Right atrium auricular region (tissue), 2 donors: ENCODE measurements at places on chromosomes 6 and 20. TPM values are rescaled to one million over a fixed set of nuclear protein-coding genes. Genes with fewer than 3 reads are reported as not detected.

BFSP1 gene
- total RNA-seq = 1.3 TPM

GRCh38 chr6:133012774-133013173 is 198.4 kb downstream of the RPS12 start:
- no peak for DNase-seq

GRCh38 chr20:4791121-4791520 is 69.4 kb downstream of the PRND start:
- no peak for DNase-seq

- no peak for DNase-seq
Measured at GRCh38 chr6:88814909-88815308, 148.5 kb downstream of the RNGTT start.

DNA sequence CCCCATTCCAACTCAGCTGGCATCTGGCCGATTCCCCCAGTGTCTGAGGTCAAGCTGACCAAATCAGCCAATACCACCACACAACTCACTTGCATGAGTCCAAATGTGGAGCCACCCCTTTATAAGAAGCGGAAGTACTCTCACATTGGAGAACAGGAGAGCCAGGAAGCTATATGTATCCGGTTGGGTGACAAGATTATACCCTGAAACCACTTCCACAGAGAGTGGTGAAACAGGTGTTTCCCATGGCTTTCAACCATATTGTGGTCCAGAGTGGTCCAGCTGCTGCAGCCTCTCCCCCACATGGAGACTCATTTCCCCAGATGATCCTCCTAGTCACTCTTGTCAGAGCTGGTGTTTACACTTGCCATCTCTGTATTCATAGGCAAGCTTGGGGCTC is 24.0 kb upstream of the SERINC1 start:
- no peak for DNase-seq

DNA sequence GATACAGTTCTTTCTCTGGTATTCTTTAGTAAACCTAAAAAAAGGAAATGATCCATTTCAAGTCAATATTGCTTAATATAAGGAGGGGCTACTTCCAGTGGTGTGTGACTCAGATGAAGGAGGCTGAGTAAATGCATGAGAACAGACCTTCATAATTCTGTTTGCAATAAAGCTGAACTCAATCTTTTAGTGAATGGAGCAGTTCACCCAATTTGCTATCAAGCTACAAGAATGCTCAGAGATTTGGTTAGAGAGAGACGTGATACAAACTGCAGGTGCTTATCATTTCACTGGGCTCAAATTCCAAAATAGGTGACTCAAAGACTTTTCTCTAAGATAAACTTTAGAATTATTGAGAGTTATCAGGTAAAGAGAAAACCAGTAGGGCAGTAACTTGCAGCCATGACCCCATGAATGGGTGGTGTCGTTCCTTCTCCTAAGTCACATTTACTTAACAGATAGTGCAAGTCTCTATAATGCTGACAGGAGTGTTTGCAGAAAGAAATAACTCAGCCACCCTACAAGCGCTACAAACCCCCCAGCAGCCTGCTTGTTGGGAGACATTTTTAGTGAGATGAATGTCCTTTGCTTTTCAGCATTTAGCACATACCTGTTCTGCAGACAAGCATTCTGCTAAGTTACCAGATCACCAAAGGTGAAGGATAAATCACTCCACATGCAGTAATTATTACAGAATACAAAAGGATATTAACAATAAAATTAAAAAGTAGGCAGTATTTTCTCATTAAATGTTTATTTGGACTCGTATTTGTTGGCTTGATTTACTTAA is 16.4 kb upstream of the BLOC1S5 start:
- no peak for DNase-seq

DNA sequence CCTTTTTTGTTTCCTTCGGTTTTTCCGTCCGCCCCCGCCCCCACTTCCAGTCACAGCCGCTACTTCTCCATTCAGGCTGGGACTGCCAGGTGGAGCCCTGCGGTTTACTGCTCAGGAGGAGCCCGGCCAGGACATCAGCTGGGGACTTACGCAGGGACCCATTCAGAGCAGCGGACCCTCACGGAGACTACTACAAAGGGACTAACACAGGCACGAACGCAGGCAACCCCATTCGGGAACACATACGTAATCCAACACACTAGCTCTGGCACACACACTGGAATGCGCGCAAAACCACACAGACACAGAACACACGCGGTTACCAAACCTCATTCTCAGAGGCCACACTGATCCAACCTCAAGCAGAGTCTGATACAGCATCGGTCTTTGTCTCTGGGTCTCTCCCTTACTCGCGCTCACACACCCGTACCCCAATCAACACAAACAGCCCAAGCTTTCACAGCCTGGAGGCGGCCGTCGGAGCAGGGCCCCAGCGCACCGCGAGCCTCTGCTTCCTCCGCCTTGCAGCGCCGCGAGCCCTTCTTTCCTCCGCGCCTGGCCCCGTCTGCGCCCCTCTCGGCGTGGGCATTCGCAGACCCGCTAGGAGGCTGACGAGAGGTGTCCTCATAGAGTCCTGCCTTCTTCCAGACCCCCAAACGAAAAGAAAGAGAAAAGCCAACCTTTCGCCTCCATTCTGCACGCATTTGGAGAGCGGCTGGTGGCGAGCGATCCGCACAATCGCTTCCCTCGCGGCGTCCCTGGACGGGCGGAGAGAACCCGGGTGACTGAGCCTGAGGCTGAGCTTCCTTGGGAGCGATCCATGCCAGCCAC is 1.1 kb upstream of the SLC32A1 start:
- no peak for DNase-seq

- DNase-seq = no peak
Measured at GRCh38 chr20:32635764-32636163, 38.0 kb downstream of the C20orf203 start.

DNA sequence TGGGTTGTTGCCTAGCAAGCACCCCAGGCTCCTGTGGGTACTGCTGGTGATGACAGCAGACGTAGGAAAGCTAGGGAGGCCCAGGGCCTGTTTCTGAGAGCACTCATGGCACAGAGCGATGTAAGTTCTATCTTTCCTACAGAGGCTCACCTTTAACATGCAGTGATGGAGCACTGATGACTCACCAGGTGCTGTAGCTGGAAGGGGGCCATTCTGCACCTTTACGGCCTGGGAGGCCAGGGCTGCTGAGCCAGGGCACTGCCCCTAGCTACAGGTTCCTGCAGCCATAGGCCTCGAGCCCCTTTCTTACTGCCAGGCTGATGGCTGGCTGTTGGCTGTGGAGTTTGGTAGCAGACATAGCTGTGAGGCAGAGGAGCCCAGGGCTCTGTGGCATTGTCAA is 31.1 kb upstream of the GPR6 start:
- DNase-seq = no peak

OPRM1 gene
- not detected for total RNA-seq

RNF5 gene
- 104 TPM for total RNA-seq

- no peak for DNase-seq
Measured at GRCh38 chr20:22389836-22390542, 194.4 kb downstream of the FOXA2 start.

DNA sequence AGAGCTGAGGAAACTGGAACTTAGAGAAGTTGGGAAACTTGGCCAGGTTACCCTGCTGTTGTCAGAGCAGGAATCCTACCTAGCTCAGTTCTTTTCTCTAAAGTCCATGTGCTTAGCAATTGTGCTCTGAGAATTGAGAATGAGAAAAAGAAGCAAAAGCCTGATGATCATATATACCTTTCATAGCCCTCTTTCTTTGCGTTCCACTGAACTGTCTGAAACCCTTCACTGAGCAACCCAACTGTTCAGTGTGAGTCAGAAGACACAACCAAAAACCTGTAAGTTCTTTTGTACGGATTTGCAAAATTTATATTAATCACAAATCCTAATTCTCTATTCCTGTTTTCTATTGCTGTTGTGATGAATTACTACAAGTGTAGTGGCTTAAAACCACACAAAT is 80.6 kb downstream of the PHF3 start:
- DNase-seq = no peak

LRRC1 gene
- 5.3 TPM for total RNA-seq

SIRPB1 gene
- total RNA-seq = 3.7 TPM

GRM4 gene
- not detected for total RNA-seq

PRL gene
- not detected for total RNA-seq

- DNase-seq = no peak
Measured at GRCh38 chr20:62051144-62051543, 14.5 kb downstream of the TAF4 start.

- DNase-seq = no peak
Measured at GRCh38 chr6:37347670-37348111, 6.1 kb upstream of the RNF8 start.

GRCh38 chr20:49724408-49725223 is 10.9 kb upstream of the B4GALT5 start:
- DNase-seq = peak; percentile 66

DNA sequence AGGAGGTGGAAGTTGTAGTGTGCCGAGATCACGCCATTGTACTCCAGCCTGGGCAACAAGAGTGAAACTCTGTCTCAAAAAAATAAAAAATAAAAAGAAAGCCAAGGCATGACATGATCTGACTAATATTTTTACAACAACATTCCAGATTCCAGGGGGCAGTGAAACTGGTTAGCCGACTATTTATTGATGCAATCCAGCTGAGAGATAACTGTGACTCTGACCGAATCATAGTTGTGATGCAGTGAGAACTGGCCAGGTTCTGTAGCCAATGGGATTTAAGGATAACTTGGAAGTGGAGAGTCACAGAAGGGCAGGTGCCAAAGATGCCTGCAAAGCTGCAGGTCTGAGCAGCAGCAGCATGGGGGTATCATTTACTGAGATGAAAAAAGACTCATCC is 82.9 kb upstream of the TSHZ2 start:
- DNase-seq = no peak

DNA sequence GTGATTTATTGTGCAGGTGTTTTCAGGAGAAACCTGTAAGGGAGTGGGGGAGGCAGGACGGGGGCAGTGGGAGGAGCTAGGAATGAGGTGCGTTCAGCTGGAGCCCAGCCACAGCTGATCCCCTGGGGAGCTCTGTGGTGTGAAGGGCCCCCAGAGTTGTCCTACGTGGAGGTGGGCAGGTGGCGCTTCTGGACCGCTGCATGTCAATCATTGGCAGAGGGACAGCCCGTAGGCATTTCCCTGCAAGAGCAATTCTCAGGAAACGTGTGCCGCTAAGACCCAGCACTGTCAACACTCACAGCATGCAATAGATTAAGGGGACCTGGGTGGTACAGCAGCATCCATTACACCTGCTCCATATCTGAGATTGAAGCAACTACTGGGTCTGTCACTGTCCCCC is 88.0 kb downstream of the PRND start:
- no peak for DNase-seq

PREX1 gene
- 21.7 TPM for total RNA-seq

- DNase-seq = no peak
Measured at GRCh38 chr6:96157018-96157565, 141.3 kb downstream of the FUT9 start.

TRAPPC3L gene
- total RNA-seq = 0.20 TPM

- no peak for DNase-seq
Measured at GRCh38 chr6:29676981-29677601, 3.9 kb downstream of the ZFP57 start.

PBOV1 gene
- not detected for total RNA-seq

DNA sequence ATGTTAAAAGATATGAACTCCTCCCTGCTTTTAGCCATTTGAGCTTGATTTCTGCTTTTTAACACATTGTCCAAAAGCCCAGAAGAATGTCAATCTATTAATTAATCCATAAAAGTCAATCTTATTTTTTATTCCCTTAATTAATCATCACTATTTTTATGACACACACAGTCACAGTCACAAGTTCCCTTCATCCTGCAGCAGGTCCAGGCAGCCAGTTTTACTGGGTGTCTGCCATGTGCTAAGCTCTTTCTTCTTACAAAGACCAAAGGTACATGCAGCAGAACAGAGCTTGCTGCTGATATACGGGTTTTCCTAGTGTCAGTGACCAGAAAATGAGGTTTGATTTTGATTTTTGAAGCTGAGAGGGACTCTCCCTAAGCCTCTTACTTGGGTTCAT is 53.3 kb upstream of the SLC22A23 start:
- DNase-seq = no peak

DNA sequence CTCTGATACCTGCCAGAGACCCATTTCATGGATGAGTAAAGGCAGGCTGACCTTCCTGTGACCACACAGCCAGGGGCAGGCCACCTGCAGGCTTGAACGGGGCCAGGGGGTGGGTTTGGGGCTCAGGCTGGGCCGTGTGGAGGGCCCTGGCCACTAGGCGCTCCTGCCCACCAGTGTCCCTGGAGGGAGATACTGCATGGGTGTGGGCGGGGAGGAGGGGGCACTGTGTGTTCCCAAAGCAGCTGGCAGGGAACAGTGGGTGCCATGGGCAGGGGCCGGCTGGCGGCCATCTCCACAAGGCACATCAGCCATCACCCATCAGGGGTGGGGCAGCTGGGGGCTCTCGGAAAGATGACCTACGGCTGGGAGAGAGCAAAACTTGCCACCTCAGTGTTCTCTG is 15.4 kb downstream of the SRC start:
- no peak for DNase-seq

- peak; percentile 28 for DNase-seq
Measured at GRCh38 chr6:11188161-11188915, 44.1 kb downstream of the NEDD9 start.

GRCh38 chr6:473768-474452 is 82.4 kb downstream of the IRF4 start:
- DNase-seq = no peak

GRCh38 chr6:46251583-46252339 is 81.0 kb upstream of the ENPP5 start:
- DNase-seq = no peak

GRCh38 chr6:6458172-6458571 is 130.3 kb upstream of the LY86 start:
- no peak for DNase-seq

- peak; percentile 95 for DNase-seq
Measured at GRCh38 chr6:32113386-32114352, 4.5 kb upstream of the TNXB start.

ETV7 gene
- 0.33 TPM for total RNA-seq

DNA sequence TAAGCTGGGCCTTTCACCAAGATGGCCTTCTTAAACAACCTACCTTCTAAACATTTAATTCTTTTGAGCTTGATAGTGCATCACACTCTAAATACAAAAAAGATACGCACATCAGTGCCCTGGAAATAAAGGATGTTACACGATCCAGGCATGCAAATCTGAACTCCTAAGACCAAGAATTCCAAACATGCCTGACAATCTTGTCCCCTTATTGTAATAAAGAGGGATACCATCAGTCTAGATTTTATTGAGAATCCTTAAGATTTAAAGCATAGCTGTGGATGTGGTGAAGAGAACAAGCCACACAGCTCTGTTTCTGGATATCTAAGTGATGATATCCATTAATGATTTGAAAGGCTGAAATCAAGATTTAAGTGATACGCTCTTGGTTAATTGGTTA is 13.0 kb downstream of the ZNF451 start:
- no peak for DNase-seq

DNA sequence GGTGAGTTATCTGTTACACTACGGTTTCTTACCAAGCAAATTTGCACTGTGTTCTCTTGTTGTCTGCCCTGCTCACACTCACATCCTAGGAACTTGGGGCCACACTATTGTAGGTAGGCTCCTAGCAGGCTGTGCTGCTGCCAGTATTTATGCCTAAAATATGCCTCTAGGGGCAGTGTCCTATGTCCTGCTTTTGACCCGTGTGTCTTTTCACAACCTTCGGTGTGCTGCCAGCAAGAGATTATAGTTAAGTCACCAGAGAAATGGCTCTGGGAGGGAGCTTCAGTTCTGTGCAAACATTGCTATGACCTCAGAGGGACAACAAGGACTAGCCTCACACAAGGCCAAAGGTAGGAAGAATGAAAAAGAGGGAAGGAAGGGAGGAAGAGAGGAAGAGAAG is 8.9 kb upstream of the TAAR5 start:
- no peak for DNase-seq

- DNase-seq = no peak
Measured at GRCh38 chr6:106156863-106157262, 70.7 kb downstream of the PRDM1 start.

TPX2 gene
- total RNA-seq = 0.20 TPM

COL12A1 gene
- total RNA-seq = 28.6 TPM

VSX1 gene
- total RNA-seq = not detected

NOTCH4 gene
- total RNA-seq = 22.5 TPM

ATAT1 gene
- 1.8 TPM for total RNA-seq
